ENCODE measurements at places on chromosomes 13 and 19. TPM values are rescaled to one million over a fixed set of nuclear protein-coding genes. Genes with fewer than 3 reads are reported as not detected.
A peak's percentile ranks its signal among the peaks of the same experiment; 100 is the strongest.

Gene NFIX
- 2.4 TPM for total RNA-seq

Gene ZNF790
- total RNA-seq: 13.3 TPM

Gene FOXO1
- 1.4 TPM for total RNA-seq

Gene FCHO1
- 45.2 TPM for total RNA-seq

Gene SYMPK
- total RNA-seq: 78.1 TPM

Gene KCNRG
- total RNA-seq: 0.83 TPM

Gene ZNF66
- 20.0 TPM for total RNA-seq

Gene CEACAM20
- not detected for total RNA-seq

Gene SERPINE3
- not detected for total RNA-seq

GRCh38 chr19:39363901-39364457 lies 21.8 kb downstream of the SAMD4B start:
- H3K4me1 ChIP-seq: no peaks in the 10 kb centered on the region
- no peak overlapping the region for H3K27ac ChIP-seq
- no peak overlapping the region for H3K4me3 ChIP-seq
- no peaks in the 10 kb centered on the region for H3K27me3 ChIP-seq
- no peak for DNase-seq
- H3K36me3 ChIP-seq: peaks cover 6% of the 10 kb centered on the region

- no peak overlapping the region for H3K27ac ChIP-seq
- peaks cover 18% of the 10 kb centered on the region for H3K36me3 ChIP-seq
- peak; percentile 77 for DNase-seq
- peaks cover 30% of the 10 kb centered on the region for H3K27me3 ChIP-seq
- no peak overlapping the region for H3K4me3 ChIP-seq
Observed at GRCh38 chr19:1769645-1769985, 16.3 kb downstream of the ONECUT3 start.

GRCh38 chr13:113205428-113205931 lies 3.0 kb downstream of the PCID2 start:
- H3K27ac ChIP-seq: peak overlapping the region; percentile 57
- peak overlapping the region; percentile 65 for H3K4me3 ChIP-seq
- peaks cover 13% of the 10 kb centered on the region for H3K27me3 ChIP-seq
- no peaks in the 10 kb centered on the region for H3K36me3 ChIP-seq
- DNase-seq: no peak

GRCh38 chr13:72412481-72412880 lies 314.9 kb downstream of the MZT1 start:
- no peak overlapping the region for H3K4me3 ChIP-seq
- no peaks in the 10 kb centered on the region for H3K27me3 ChIP-seq
- no peak overlapping the region for H3K27ac ChIP-seq
- H3K4me1 ChIP-seq: peaks cover 8% of the 10 kb centered on the region
- no peak for DNase-seq

GRCh38 chr13:48093588-48093987 lies 1.3 kb downstream of the MED4 start:
- H3K4me1 ChIP-seq: peaks cover 20% of the 10 kb centered on the region
- no peak for DNase-seq
- H3K27me3 ChIP-seq: peaks cover 4% of the 10 kb centered on the region
- H3K27ac ChIP-seq: peak overlapping the region; percentile 28
- peak overlapping the region; percentile 94 for H3K4me3 ChIP-seq

DNA sequence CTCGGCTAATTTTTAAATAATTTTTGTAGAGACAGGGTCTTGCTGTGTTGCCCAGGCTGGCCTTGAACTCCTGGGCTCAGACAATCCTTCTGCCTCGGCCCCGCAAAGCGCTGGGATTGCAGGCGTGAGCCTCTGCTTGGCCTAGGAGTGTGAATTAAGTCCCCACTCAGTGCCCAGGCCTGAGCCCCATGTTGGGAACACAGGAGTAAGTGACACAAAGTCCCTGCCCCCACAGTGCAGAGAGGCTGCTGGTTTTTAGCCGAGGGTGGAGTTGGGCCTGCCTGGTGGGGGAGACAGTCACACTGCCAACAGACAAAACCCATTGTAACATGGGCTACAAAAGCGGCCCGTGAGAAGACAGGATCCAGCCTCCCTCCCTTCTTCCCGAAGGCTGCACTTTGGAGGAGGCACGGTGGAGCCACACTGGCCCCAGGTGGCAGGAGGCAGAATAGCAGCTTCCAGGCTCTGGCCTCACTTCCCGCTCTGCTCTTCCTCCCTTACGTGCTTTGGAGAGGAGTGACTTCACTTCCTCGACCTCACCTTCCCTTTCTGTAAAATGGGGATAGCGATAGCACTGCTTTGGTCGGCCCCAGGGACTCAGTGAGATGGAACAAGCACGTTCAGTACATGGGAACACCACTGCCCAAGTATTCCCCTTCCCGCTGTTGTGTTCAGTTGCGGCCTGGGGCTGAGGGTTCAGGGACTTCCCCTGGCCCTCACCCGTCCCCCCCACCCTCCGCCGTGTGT lies 15.2 kb upstream of the EHD2 start:
- peaks cover 15% of the 10 kb centered on the region for H3K27me3 ChIP-seq
- peak; percentile 86 for DNase-seq
- H3K4me1 ChIP-seq: peaks cover 6% of the 10 kb centered on the region
- H3K36me3 ChIP-seq: no peaks in the 10 kb centered on the region

- H3K27ac ChIP-seq: peak overlapping the region; percentile 40
- peak overlapping the region; percentile 5 for H3K4me3 ChIP-seq
- H3K4me1 ChIP-seq: peaks cover 17% of the 10 kb centered on the region
- DNase-seq: no peak
- no peaks in the 10 kb centered on the region for H3K36me3 ChIP-seq
- no peaks in the 10 kb centered on the region for H3K27me3 ChIP-seq
Observed at GRCh38 chr19:31716826-31717225, 367.6 kb upstream of the TSHZ3 start.

GRCh38 chr13:93529961-93530360 lies 303.4 kb downstream of the GPC6 start:
- H3K4me3 ChIP-seq: no peak overlapping the region
- DNase-seq: no peak
- H3K36me3 ChIP-seq: no peaks in the 10 kb centered on the region
- H3K27ac ChIP-seq: no peak overlapping the region

GRCh38 chr13:109126891-109127641 lies 497.7 kb downstream of the MYO16 start:
- DNase-seq: no peak
- H3K27ac ChIP-seq: no peak overlapping the region
- no peaks in the 10 kb centered on the region for H3K36me3 ChIP-seq
- H3K27me3 ChIP-seq: peaks cover 3% of the 10 kb centered on the region

- H3K27me3 ChIP-seq: no peaks in the 10 kb centered on the region
- H3K36me3 ChIP-seq: no peaks in the 10 kb centered on the region
- peaks cover under 1% of the 10 kb centered on the region for H3K4me1 ChIP-seq
- no peak for DNase-seq
- no peak overlapping the region for H3K27ac ChIP-seq
Observed at GRCh38 chr13:105552078-105552477, 983.4 kb downstream of the EFNB2 start.

DNA sequence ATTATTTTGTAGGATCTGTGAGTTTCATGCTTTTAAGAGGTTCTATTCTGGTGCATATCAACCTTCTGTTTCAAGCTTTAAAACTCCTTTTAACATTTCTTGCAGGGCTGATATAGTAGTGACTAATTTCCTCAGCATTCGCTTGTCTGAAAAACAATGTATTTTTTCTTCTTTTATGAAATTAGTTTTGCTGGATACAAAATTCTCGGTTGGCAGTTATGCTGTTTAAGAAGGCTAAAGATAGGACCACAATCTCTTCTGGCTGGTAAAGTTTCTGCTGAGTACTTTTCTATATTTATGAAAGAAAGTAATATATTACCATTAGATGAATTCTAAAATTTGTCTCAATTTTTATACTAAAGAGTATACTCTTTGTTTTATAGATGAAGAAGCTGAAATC lies 487.8 kb upstream of the SPRY2 start:
- H3K4me3 ChIP-seq: no peak overlapping the region
- DNase-seq: no peak
- H3K27ac ChIP-seq: no peak overlapping the region
- no peaks in the 10 kb centered on the region for H3K27me3 ChIP-seq
- H3K36me3 ChIP-seq: peaks cover 6% of the 10 kb centered on the region

- H3K27me3 ChIP-seq: peaks cover 1% of the 10 kb centered on the region
- H3K27ac ChIP-seq: no peak overlapping the region
- no peak overlapping the region for H3K4me3 ChIP-seq
- no peak for DNase-seq
Observed at GRCh38 chr19:39696387-39696786, 7.9 kb upstream of the LGALS14 start.

- no peaks in the 10 kb centered on the region for H3K4me1 ChIP-seq
- DNase-seq: no peak
- H3K27me3 ChIP-seq: no peaks in the 10 kb centered on the region
- no peak overlapping the region for H3K4me3 ChIP-seq
- peaks cover 6% of the 10 kb centered on the region for H3K36me3 ChIP-seq
Observed at GRCh38 chr13:101594936-101595335, 142.5 kb downstream of the ITGBL1 start.

- peaks cover 11% of the 10 kb centered on the region for H3K27me3 ChIP-seq
- no peaks in the 10 kb centered on the region for H3K36me3 ChIP-seq
- H3K4me1 ChIP-seq: peaks cover 4% of the 10 kb centered on the region
Observed at GRCh38 chr19:17737690-17738153, 13.6 kb upstream of the FCHO1 start.

GRCh38 chr19:32576790-32577189 lies 4.2 kb upstream of the PDCD5 start:
- H3K4me3 ChIP-seq: no peak overlapping the region
- peaks cover 3% of the 10 kb centered on the region for H3K27me3 ChIP-seq
- H3K27ac ChIP-seq: no peak overlapping the region
- H3K36me3 ChIP-seq: peaks cover 7% of the 10 kb centered on the region
- DNase-seq: no peak

DNA sequence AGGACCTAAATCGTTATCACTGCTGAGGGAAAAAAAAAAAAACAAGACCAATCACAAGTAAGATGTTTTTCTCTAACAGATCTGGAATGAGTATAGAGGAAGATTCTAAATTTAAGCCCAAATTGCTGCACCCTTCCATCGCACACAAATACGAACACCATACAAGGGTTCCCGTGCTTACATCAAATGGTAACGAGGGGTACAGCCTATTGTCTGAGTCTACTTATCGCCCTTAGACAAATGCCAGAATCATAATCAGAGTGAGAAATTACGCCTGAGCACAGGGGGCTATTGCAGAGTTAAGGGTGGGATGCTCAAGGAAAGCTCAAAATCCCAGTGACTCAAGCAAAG lies 603 bp downstream of the ZC3H13 start:
- DNase-seq: no peak
- H3K27me3 ChIP-seq: peaks cover 2% of the 10 kb centered on the region
- peak overlapping the region; percentile 98 for H3K27ac ChIP-seq
- H3K4me1 ChIP-seq: peaks cover 6% of the 10 kb centered on the region
- H3K4me3 ChIP-seq: peak overlapping the region; percentile 97
- H3K36me3 ChIP-seq: no peaks in the 10 kb centered on the region

DNA sequence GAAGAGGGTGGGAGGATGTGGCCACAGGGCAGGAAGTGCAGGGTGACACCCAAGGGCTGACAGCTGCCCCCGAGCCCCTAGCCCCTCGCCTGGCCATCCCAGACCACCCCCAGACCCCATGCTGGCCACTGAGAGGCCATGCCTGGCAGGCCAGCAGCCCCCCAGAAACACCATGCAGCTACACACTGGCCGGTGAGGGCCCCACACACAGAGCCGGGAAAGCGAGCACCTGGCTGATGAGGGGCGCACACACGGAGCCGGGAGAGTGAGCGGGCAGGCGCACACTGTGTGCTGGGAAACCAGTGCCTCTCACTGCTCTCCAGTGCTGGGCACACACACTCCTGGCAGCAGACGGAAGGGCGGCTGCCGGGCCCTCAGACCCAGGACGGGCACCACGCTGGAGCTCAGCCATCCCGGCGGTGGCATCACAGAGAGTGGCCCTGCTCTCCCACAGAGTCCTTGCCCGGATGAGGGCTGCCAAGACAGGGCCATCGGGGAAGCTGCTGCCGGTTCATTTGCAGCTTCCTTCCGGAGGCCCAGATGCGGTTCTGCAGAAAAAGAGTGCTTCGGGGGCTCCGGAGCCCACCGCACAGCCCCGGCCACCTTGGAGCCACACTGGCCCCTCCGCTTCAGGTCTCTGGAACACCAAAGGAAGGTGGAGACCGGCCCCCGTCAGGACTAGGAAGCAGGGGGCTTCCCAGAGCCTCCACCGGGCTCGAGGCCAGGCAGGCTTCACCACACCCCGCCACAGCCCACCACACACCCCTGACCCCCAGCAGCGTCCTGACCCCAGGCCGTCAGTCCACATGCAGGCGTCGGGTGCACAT lies 76.4 kb downstream of the SPACA7 start:
- no peak for DNase-seq
- H3K27me3 ChIP-seq: peaks cover 3% of the 10 kb centered on the region
- peaks cover 4% of the 10 kb centered on the region for H3K36me3 ChIP-seq
- H3K4me1 ChIP-seq: peaks cover 7% of the 10 kb centered on the region
- no peak overlapping the region for H3K27ac ChIP-seq

DNA sequence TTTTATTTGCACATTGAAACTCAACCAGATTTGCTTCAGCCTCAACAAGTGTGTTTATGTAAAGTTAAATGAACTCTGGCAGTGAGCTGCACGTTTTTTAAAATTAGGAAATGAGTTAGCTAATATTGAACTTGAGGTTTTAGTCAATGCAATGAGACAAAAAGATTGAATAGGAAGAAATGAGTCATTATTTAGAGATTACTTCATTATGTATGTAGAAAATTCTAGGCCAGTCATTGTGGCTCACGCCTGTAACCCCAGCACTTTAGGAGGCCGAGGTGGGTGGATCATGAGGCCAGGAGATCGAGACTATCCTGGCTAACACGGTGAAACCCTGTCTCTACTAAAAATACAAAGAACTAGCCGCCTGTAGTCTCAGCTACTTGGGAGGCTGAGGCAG lies 22.8 kb upstream of the CD70 start:
- H3K27ac ChIP-seq: no peak overlapping the region
- peaks cover 1% of the 10 kb centered on the region for H3K27me3 ChIP-seq
- no peak overlapping the region for H3K4me3 ChIP-seq
- peaks cover 5% of the 10 kb centered on the region for H3K36me3 ChIP-seq
- no peaks in the 10 kb centered on the region for H3K4me1 ChIP-seq

GRCh38 chr13:72424059-72424458 lies 303.4 kb downstream of the MZT1 start:
- H3K4me3 ChIP-seq: no peak overlapping the region
- DNase-seq: no peak
- H3K36me3 ChIP-seq: no peaks in the 10 kb centered on the region

DNA sequence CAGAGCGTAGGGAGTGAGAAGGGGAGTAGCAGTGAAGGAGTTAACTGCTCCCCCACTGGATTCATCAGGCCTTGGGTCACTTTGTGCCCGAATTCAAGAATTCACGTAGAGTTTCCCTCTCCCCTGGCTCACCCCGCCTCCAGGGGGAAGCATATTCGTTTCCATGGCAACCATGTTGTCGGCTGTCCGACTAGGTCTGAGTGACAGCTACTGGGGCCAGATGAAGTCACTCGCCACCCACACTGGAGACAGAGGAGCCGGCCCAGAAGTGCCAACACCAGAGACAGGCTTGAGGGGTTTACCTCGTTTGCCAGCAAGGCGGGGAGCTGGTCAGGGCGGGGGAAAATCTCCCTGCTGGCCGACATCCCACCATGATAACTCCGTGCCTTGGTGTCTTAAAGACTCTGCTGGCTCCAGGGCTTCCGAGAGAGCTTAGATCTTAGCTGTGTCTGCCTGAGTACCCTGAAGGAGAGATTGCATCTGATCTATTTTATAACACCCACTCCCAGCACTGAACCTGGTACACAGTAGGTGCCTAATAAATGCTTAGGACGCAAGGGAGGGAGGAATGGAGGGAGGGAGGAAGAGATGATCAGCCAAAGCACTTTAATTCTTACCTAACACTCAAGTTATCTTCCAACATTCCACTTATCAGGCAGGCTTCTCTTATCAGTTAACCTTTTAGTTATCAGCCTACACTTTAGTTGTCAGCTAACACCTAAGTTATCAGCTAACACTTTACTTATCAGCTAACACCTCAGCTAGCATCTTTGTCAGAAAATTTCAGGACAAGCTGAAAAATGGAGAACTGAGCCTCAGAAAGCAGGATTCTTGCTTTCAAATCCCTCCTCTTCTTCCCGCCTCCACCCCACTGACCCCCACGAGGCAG lies 57.2 kb upstream of the ZNRF4 start:
- no peaks in the 10 kb centered on the region for H3K36me3 ChIP-seq
- H3K27ac ChIP-seq: no peak overlapping the region
- H3K27me3 ChIP-seq: peaks cover 10% of the 10 kb centered on the region
- H3K4me1 ChIP-seq: peaks cover 30% of the 10 kb centered on the region
